ENCODE measurements at places on chromosomes 7 and 10. TPM values are rescaled to one million over a fixed set of nuclear protein-coding genes. Genes with fewer than 3 reads are reported as not detected.

GRCh38 chr10:77911535-77912123 is 14.9 kb downstream of the DLG5 start:
- DNase-seq, result no peak
- peaks cover 30% of the 10 kb centered on the region for H3K4me1 ChIP-seq
- H3K27ac ChIP-seq, result no peak overlapping the region
- H3K4me3 ChIP-seq, result no peak overlapping the region
- H3K27me3 ChIP-seq, result no peaks in the 10 kb centered on the region
- H3K36me3 ChIP-seq, result no peaks in the 10 kb centered on the region

GRCh38 chr10:86775056-86775869 is 18.8 kb downstream of the BMPR1A start:
- H3K4me3 ChIP-seq, result no peak overlapping the region
- H3K36me3 ChIP-seq, result no peaks in the 10 kb centered on the region
- H3K27ac ChIP-seq, result no peak overlapping the region
- H3K4me1 ChIP-seq, result no peaks in the 10 kb centered on the region

DNA sequence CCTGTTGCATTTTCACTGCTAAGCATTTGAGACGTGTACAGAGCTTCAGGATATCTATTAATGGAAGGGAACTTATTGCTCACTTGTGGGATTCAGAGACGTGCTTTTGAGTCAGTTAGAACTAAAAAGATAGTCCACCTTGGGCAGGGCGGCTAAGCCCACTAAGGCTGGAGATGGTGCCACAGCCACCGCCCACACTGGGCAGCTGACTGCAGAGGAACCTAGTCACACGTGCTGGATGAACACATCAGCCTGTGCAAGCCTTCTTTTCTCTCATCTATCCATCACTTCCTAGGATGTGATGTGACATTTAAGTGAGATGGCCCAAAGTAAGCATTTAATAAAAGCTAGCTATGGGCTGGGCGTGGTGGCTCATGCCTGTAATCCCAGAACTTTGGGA is 78.0 kb downstream of the PTPRE start:
- H3K4me1 ChIP-seq, result no peaks in the 10 kb centered on the region
- no peak overlapping the region for H3K4me3 ChIP-seq
- no peak overlapping the region for H3K27ac ChIP-seq
- H3K27me3 ChIP-seq, result no peaks in the 10 kb centered on the region
- H3K36me3 ChIP-seq, result no peaks in the 10 kb centered on the region

DNA sequence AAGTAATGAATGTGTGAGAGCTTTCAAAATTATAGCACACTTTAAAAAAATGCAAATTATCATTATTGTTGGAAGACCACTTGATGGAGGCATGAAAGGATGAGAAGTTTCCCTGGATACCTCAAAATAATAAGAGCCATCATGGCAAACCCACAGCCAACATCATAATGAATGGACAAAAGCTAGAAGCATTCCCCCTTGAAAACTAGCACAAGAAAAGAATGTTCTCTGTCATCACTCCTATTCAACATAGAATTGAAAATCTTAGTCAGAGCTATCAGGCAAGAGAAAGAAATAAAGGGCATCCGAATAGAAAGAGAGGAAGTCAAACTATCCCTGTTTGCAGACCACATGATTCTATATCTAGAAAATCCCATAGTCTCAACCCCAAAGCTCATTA is 887.2 kb upstream of the LRRTM3 start:
- no peaks in the 10 kb centered on the region for H3K4me1 ChIP-seq
- H3K36me3 ChIP-seq, result no peaks in the 10 kb centered on the region
- H3K27me3 ChIP-seq, result no peaks in the 10 kb centered on the region
- no peak for DNase-seq

DNA sequence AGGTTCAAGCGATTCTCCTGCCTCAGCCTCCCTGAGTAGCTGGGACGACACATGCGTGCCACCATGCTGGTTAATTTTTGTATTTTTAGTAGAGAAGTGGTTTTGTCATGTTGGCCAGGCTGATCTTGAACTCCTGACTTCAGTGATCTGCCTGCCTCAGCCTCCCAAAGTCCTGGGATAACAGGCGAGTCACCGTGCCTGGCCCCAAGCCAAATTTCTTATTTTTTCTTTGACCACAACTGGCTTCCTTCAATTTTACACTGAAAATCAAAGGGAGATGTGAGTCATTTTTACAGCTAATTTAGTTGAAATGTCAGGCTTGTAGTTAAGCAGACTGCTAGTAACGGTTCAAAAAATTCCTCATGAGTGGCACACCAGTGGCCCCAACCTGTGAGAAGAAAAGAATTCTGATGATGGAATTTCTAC is 7.8 kb downstream of the RNF216 start:
- no peaks in the 10 kb centered on the region for H3K4me1 ChIP-seq
- no peak overlapping the region for H3K27ac ChIP-seq
- H3K27me3 ChIP-seq, result no peaks in the 10 kb centered on the region

Gene ZNF479
- not detected for total RNA-seq

Gene AS3MT
- total RNA-seq, result 2.0 TPM

DNA sequence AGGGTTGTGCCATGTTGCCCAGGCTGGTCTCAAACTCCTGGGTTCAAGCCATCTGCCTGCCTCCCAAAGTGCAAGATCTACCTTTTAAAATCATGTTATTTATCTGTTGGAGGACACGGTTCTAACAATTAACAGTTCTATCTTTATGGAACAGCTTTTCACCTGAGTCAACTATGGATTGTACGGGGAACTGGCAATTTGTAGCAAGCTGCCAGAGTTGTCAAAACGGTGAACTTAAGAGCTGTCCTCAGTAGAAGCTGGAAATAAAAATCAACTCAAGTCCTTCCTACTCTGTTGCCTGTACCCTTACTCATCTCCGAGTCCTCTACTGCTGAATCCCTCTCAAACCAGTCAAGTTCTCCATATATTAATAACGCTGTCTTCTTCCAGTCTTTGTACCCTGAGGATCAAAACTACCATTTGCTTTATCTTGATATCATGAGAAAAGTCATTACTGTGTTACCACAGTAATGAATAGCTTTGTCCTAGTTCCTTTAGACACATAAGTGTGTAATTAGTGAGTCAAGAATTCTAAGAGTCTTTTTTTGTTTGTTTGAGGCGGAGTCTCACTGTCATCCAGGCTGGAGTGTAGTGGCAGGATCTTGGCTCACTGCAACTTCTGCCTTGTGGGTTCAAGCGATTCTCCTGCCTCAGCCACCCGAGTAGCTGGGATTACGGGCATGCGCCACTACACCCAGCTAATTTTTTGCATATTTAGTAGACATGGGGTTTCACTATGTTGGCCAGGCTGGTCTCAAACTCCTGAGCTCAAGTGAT is 28.2 kb downstream of the HBP1 start:
- no peaks in the 10 kb centered on the region for H3K4me1 ChIP-seq
- H3K27me3 ChIP-seq, result no peaks in the 10 kb centered on the region
- peaks cover 51% of the 10 kb centered on the region for H3K36me3 ChIP-seq
- no peak overlapping the region for H3K27ac ChIP-seq
- H3K4me3 ChIP-seq, result no peak overlapping the region

DNA sequence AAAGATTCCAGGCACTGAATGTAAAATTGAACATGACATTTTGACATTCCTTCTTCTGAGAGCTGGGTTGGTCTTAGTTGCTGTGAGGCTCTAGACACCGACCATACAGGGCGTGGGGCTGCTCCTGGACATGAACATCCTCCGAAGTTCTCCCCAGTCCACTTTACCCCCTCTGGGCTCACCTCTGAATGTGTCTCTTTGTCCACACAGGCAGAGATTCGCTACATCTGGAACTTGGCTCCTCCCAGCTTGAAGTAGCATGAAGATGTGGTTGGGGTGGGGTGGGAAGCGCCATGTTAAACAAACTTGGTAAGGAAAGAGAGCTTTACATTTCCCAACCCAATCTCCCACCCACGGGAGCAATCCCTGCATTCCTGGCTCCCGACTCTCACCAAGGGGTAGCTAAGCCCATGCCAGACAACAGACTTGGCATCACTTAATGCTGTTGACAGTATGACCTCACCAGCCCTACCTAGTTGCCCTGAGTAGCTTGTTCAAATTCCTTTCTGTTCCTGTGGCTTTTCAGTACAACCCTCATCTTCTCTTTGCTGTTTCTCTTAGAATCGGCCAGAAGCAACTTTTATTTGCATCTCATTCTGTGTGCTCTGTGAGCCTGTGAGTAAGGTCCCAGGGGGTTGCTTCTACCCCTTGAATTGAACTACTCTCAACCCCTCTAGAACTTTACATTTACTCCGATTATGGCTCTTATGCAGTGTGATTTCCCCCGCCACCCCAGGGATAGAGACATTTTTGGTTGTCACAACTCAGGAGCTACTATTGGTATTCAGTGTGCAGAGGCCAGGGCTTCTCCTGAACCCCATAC is 211.4 kb downstream of the SEC23IP start:
- no peak overlapping the region for H3K27ac ChIP-seq
- no peaks in the 10 kb centered on the region for H3K36me3 ChIP-seq

Gene FAM131B
- total RNA-seq, result 0.82 TPM

DNA sequence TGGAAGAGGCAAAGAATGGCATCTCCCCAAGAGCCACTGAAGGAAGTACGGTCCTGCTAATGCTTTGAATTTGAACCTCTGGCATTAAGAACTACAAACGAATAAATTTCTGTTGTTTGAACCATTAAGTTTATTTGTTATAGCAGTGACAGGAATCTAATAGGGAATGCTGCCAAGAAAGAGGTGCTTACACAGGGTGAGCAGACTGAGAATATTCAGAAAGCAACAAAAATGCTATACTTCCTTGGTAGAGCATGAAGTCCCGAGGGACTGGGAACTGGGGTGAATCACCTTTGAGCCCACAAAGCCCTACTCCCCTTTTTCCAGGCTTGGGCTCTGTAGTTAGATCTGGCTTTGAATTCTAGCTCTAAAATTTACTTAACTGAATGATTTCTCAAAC is 45.0 kb downstream of the PANK1 start:
- H3K4me3 ChIP-seq, result no peak overlapping the region
- peaks cover 14% of the 10 kb centered on the region for H3K4me1 ChIP-seq
- no peak for DNase-seq

DNA sequence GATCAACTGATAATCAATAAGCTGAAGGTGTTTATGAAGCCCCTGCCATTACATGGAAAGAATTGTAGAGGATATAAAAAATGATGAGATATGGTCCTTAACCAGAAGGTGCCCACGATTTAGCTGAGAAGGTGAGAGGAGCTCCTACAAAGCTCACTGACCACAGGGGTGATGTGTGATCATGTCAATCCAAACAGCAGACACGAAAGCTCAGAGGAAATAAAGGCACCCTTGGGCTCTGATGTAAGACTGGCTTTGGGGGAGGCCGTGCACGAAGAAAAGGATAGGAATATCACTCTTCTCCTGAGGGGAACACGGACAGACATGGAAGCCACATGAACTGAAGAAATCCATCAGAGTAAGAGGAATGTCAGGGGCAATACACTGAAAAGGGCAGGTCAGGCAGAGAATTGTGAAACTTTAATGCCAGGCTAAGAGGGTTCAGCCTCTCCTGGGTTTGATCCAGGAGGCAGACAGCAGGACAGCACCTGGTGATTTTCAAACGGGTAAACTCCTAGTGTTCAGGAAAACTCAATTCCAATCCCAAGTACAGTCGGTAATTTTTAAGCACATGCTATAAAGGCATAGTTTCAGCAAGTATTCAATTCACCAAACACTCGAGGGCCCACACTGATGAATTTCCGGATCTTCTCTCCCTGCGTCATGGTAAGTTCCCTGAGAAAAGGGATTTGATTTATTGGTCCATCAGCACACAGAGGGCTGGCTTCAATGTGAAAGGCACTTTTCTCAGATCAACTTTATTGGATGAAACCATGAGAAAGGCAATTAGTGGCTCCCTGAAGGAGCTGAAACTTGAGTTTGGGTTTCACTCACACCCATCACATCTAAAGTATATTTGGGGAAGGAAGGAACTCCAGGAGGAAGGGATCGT is 163.8 kb downstream of the PRPF18 start:
- DNase-seq, result peak; percentile 39
- no peaks in the 10 kb centered on the region for H3K4me1 ChIP-seq
- no peaks in the 10 kb centered on the region for H3K27me3 ChIP-seq
- H3K36me3 ChIP-seq, result no peaks in the 10 kb centered on the region
- no peak overlapping the region for H3K27ac ChIP-seq

- H3K27ac ChIP-seq, result no peak overlapping the region
- no peaks in the 10 kb centered on the region for H3K4me1 ChIP-seq
- peaks cover 3% of the 10 kb centered on the region for H3K27me3 ChIP-seq
Observed at GRCh38 chr10:124099604-124100003, 6.2 kb upstream of the CHST15 start.

GRCh38 chr10:77348751-77349150 is 288.9 kb downstream of the KCNMA1 start:
- no peak overlapping the region for H3K27ac ChIP-seq
- H3K4me1 ChIP-seq, result no peaks in the 10 kb centered on the region
- H3K27me3 ChIP-seq, result no peaks in the 10 kb centered on the region
- H3K4me3 ChIP-seq, result no peak overlapping the region
- H3K36me3 ChIP-seq, result no peaks in the 10 kb centered on the region

DNA sequence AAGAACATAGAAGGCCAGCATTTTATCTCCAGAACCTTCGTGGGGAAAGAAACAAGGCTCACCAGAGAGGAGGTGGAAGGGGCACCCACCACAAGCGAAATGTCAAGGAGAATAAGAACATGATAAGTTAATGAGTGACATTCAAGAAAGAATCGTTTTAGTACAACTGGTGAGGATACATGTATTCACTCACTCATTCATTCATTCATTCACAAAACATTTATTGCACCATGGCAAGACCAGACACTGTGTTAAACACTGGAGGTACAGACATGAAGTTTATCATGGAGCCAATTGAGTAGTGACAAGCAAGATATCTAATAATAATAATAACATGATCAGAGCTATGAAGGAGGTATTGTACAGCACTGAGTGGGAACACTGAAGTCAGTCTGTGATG is 1.7 kb upstream of the ZNRF2 start:
- H3K4me3 ChIP-seq, result no peak overlapping the region
- H3K27ac ChIP-seq, result no peak overlapping the region
- H3K27me3 ChIP-seq, result no peaks in the 10 kb centered on the region
- peaks cover 7% of the 10 kb centered on the region for H3K4me1 ChIP-seq
- no peaks in the 10 kb centered on the region for H3K36me3 ChIP-seq

- no peak for DNase-seq
- H3K36me3 ChIP-seq, result peaks cover 11% of the 10 kb centered on the region
- no peak overlapping the region for H3K4me3 ChIP-seq
Observed at GRCh38 chr7:66902844-66903180, 18.2 kb upstream of the TMEM248 start.

Gene PDE6C
- not detected for total RNA-seq

Gene FAM25A
- not detected for total RNA-seq

- no peaks in the 10 kb centered on the region for H3K36me3 ChIP-seq
- H3K4me3 ChIP-seq, result no peak overlapping the region
- H3K27me3 ChIP-seq, result no peaks in the 10 kb centered on the region
- H3K4me1 ChIP-seq, result no peaks in the 10 kb centered on the region
Observed at GRCh38 chr7:117858712-117859111, 14.5 kb downstream of the CTTNBP2 start.

Data from kidney (tissue), 22 donors.